ENCODE measurements at places on chromosomes 7 and 10. TPM values are rescaled to one million over a fixed set of nuclear protein-coding genes. Genes with fewer than 3 reads are reported as not detected.

Gene AGR3
- total RNA-seq = not detected

Gene IFIT3
- total RNA-seq = 28.7 TPM

DNA sequence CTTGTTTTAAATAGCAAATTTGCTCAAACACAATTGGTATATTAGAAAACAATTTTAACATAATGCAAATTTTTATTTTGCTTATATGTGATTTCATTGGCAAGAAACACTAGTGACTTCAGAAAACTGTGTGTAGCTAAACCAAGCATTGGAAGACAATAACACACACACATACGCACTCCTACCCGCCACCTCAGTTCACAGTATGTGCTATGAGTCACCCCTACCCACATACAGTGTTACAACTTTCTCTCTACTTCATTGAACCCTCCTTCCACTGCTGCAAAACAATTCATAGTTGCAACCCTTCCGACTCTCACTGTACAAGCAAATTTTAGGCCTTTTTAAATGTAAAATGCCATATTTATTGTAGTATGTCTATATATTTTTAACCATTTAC, 119.9 kb upstream of the THSD7A start:
- DNase-seq = no peak

GRCh38 chr10:22742678-22743077, 28.3 kb upstream of the PIP4K2A start:
- DNase-seq = no peak

DNA sequence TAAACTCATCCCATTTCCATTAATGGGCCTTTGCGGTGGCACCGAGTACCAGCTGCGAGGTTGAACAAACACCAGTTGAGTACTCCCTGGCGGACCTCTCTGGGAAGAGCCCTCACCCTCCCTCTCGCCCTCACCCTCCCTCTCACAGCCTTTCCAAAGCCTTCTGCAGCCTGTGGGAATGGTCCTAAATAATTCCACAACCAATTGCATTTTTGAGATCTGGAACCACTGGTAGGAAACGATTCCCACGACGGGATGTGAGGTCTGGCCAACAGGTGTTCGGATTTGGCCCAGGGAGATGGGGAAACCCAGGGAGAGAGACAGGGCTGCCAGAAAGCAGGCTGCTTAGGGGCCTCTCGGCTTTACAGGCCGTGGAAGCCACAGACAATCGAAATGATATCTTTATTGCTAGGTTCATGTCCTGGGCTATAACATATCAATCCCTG, 5.3 kb downstream of the PTF1A start:
- DNase-seq = no peak

Gene EPO
- total RNA-seq = not detected
